ENCODE measurements at places on chromosomes 1 and 21. TPM values are rescaled to one million over a fixed set of nuclear protein-coding genes. Genes with fewer than 3 reads are reported as not detected.

RAB42 gene
- 0.20 TPM for total RNA-seq

DNA sequence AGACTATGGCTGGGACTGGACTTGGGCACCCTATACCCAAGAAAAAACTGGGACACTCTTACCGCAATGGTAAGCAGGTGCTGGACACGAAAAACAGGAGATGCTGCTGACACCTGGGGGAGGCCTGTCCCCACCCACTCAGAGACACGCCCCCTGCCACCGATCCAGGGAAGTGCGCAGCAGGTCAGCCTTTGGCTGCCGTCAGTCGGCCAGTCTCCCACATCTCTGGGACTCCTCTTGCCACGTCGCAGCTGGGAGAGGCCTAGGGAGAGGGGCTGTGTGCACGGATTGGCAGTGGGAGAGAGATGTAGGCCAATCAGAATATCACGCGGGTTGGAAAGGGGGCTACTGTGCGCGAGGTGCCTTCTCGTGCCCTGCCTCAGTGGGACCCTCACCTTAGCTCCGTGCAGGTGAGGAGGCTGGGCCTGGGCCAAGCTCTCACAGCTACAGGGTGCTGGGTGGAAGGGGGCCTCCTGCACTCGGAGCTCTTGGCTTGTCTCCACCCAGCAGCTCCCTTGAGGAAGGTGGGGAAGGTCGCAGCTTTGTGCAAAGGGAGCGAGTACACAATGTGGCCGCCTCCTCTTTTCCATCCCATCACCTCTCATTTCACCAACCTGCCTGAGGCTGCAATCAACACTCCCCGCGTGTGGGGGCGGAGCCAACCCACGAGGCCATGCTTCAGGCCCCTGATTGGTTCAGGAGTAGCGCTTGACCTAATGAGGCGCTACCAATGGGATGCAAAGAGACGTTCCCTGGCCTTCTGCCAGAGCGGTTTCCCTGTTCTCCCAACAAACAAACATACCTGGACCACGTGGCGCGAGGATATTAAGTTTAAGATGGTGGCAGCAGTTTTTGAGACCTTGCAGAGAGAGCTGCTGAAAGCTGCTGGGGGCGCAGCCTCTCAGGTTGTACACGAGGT, 25.7 kb upstream of the LDLRAP1 start:
- H3K27me3 ChIP-seq = no peaks in the 10 kb centered on the region
- H3K4me1 ChIP-seq = peaks cover 9% of the 10 kb centered on the region
- H3K27ac ChIP-seq = no peak overlapping the region
- no peak overlapping the region for H3K4me3 ChIP-seq
- no peaks in the 10 kb centered on the region for H3K36me3 ChIP-seq

DNA sequence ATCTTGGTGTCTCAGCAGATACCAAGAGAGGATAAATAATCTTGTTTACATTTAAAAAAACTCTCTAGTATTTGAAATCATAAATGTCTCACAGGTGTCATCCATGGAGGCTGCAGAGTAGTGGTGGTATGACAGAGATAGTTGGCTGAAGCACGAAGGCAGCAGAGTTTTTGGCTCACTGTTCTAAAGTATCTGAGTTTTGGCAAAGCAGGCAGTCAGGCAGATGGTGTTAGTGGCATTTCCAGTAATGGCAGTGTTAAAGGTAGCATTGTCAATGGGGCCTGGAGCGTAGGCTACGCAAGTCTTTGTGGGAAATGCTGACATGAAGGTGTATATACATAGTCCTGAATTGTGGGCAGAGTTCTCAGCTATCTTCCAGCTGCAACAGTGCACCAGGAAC, 68.5 kb upstream of the HSD17B7 start:
- no peaks in the 10 kb centered on the region for H3K36me3 ChIP-seq
- H3K4me1 ChIP-seq = no peaks in the 10 kb centered on the region
- DNase-seq = no peak
- H3K27me3 ChIP-seq = peaks cover 5% of the 10 kb centered on the region
- H3K27ac ChIP-seq = no peak overlapping the region

LEFTY1 gene
- total RNA-seq = not detected

RIMS3 gene
- total RNA-seq = 5.5 TPM

S100A12 gene
- total RNA-seq = not detected

- H3K4me1 ChIP-seq = no peaks in the 10 kb centered on the region
- no peak overlapping the region for H3K4me3 ChIP-seq
- no peaks in the 10 kb centered on the region for H3K36me3 ChIP-seq
- no peak overlapping the region for H3K27ac ChIP-seq
- H3K27me3 ChIP-seq = no peaks in the 10 kb centered on the region
These were observed 731.6 kb downstream of the MATN1 start for GRCh38 chr1:29991815-29992214.

DNA sequence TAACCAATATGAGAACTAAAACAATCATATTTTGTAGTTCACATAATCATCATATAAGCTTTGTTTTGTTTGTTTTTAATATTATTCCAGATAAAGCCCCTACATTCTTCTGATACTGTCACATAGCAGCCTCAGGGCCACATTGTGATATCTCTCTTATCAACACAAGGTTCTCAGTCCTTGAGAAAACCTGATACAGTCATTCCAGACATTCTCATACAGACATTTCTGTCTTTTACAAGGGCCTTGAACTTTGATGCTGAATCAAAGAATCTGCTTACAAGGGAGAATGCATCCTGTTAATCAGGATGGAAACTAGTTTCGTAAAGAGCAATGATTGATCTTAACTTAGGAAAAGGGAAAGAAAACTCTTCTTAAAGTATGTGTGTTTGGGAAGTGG, 12.7 kb upstream of the VCAM1 start:
- no peak for DNase-seq
- H3K4me3 ChIP-seq = no peak overlapping the region
- no peak overlapping the region for H3K27ac ChIP-seq
- no peaks in the 10 kb centered on the region for H3K4me1 ChIP-seq

DNA sequence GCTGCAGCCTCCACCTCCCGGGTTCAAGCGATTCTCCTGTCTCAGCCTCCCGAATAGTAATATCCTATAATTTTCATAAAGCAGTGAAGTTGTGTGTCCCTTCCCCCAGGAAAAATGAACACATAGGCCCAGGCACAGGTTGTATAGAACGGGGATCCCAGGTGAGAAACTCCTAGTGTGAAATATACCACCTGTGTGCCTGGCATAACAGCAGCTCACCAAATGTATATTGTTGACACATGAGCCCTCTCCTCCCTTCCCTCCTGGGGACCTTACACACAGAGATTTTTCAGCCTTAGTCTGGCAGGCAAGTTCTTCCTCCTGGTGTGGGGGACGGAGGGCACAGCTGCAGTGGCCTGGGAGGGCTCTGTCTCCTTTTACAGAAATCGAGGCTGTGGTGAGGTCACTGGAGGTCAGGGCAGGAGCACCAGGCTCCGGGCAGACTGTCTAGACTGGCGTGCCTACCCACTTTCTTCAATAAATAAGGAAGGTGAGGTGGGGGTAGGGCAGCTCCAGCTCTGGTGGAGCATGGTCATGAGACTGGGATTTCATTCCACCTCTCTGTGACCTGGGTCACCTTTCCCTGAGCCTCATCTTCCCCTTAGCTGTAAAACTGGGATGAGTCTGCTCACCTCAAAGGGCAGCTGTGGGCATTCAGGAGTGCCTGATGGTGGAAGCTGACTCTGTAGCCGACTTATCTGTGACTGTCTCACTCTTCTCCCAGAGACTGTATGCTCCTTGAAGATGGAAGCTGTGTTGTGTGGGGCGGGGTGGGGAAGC, 14.3 kb downstream of the RCC1 start:
- no peak overlapping the region for H3K4me3 ChIP-seq
- no peak overlapping the region for H3K27ac ChIP-seq
- DNase-seq = no peak
- no peaks in the 10 kb centered on the region for H3K27me3 ChIP-seq
- peaks cover 27% of the 10 kb centered on the region for H3K36me3 ChIP-seq
- H3K4me1 ChIP-seq = peaks cover 28% of the 10 kb centered on the region

DNA sequence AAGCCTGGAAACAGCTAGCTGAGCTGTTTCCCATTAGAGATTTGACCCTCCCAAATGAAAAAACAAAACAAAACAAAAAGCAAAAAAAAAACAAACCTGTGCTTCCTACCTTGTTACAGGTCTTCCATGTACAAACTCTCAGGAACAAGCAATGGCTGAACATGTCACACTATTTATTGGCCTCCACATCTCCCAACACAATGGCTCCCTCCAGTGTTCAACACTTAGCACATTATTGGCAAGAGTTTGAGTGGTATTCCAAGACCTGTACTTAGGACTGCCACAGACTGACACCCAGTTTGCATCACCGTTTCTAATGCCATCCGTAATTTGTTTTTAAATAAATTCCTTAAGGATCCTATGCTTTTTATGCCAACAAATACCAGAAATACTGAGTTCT, 195.0 kb upstream of the OLFM3 start:
- peaks cover 2% of the 10 kb centered on the region for H3K27me3 ChIP-seq
- H3K4me1 ChIP-seq = no peaks in the 10 kb centered on the region
- no peak overlapping the region for H3K27ac ChIP-seq
- H3K4me3 ChIP-seq = no peak overlapping the region

CR1 gene
- 11.4 TPM for total RNA-seq

DNA sequence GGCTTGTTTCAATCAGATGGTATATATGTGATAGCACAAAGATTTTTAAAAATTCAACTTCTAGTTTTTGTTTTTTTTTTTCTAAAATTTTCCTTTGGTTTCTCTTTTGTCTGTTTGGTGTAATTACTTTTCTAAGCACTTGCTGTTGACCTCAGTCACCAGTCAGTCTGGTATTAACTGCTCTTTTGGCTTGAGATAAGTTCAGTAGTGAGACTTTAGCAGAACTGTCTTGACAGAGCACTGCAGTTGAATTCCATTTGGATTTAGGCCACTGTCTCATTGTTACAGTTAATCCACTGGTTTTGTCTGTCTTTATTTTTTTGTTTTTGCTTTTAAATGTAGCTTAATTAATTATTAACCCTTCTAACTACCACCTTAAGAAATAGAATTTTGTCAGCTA, 36.2 kb downstream of the OSBPL9 start:
- H3K36me3 ChIP-seq = peaks cover 38% of the 10 kb centered on the region
- no peak overlapping the region for H3K27ac ChIP-seq
- peaks cover 3% of the 10 kb centered on the region for H3K4me1 ChIP-seq
- H3K27me3 ChIP-seq = no peaks in the 10 kb centered on the region
- H3K4me3 ChIP-seq = no peak overlapping the region
- DNase-seq = no peak

- DNase-seq = no peak
- peaks cover 13% of the 10 kb centered on the region for H3K36me3 ChIP-seq
- H3K27me3 ChIP-seq = no peaks in the 10 kb centered on the region
- peak overlapping the region; percentile 98 for H3K27ac ChIP-seq
- peaks cover 27% of the 10 kb centered on the region for H3K4me1 ChIP-seq
These were observed 455 bp downstream of the BSDC1 start for GRCh38 chr1:32393832-32394140.
